Kidney capillary endothelial cell (primary cell): ENCODE measurements at places on chromosomes 13 and 19.
A peak's percentile ranks its signal among the peaks of the same experiment; 100 is the strongest.

GRCh38 chr19:5313307-5313706, 27.3 kb downstream of the PTPRS start:
- DNase-seq, result peak; percentile 46

DNA sequence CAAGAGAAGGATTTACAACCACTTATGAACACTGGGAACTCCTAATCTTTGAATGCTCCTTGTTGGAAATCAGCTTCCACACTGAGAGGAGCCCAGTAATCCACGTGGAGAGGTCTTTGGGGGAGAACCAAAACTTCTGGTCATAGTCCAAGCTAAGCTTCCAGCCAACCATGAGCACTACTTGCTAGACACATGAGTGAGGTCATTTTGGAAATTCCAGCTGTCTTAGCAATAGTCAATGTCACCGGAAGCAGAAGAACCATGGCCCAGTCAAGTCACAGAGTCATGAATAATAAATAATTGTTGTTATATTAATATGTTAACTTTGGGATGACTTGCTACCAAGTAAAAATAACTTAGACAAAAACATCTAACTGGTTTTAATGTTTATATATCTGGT, 324.9 kb upstream of the SGCG start:
- no peak for DNase-seq

DNA sequence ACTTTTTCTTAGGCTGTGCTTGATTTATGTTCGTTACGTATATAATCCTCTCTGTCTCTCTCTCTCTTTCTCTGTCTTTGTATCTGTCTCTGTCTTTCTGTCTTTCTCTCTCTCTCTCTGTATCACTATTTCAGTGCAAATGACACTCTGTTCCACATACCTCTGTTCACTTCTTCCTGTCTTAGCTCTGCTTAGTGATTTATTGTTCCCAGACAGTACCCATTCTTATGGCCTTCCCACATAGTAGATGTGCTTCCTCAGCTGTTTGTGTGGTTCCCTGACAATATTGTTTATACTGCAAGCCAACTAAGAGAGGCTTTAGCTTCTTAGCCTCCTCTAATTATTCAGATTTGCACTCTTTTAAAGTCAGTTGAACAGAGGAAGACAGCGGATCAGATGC, 1244.2 kb downstream of the DIAPH3 start:
- DNase-seq, result peak; percentile 4

- DNase-seq, result no peak
Observed at GRCh38 chr19:29404015-29404414, 121.8 kb upstream of the VSTM2B start.

DNA sequence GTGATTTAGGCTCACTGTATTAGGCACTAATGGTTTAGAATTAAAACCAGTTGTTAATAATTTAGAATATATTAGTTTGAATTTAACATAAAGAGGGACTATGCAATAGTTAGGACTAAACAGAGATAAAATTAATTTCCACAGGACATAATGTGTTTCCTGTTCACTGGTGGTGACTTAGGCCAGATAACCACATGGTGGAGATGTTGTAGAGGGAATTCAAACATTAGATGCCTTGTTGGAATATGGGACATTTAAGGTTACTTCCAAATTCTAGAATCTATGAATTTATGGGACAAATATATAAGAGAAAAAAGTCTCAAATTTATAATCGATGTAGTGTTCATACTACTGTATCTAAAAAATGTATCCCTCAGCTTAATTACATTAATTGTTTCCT, 615.5 kb upstream of the KLHL1 start:
- peak; percentile 44 for DNase-seq

DNA sequence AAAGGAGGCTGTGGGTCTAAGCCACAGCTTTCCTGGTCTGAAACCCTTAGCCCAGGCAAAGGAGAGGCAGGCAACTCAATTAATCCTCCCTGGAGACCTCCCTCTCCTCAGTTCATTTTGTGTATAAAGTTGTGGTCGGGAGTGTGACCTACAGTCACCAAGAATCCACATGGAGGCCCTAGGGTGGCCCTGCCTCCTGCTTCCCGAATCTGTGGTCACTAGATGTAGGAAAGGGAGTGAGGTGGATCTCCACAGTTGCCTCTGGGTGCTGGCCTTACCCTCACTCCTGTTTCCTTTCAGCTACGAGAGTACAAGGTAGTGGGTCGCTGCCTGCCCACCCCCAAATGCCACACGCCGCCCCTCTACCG, 1.3 kb downstream of the RPL18A start:
- DNase-seq, result no peak

DNA sequence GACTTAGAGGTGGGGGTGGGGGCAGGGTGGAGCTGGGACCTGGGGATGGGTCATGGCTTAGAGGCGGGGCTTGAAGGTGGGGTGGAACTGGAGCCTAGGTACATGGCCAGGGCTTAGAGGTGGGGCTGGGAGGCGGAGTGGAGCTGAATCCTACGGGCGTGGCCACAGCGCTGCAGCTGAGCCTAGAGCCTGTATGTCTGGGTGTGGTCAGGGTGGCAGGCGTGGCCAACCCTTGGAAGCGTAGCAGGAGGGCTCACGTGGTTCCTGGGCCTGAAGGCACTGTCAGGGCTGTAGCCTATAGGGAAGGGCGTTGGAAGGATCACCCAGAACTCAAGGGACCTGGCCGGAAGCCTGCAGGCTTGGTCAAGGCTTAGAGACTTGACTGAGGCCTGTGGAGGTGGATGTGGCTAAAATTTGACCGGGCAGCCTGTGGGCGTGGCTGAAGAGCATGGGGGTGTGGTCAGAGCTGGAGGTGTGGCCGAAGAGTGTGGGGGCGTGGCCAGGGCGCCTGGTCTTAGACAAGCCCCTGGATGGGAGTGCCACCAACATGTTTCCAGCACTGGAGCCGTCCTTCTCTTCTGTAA, 24.3 kb downstream of the COLGALT1 start:
- peak; percentile 47 for DNase-seq

DNA sequence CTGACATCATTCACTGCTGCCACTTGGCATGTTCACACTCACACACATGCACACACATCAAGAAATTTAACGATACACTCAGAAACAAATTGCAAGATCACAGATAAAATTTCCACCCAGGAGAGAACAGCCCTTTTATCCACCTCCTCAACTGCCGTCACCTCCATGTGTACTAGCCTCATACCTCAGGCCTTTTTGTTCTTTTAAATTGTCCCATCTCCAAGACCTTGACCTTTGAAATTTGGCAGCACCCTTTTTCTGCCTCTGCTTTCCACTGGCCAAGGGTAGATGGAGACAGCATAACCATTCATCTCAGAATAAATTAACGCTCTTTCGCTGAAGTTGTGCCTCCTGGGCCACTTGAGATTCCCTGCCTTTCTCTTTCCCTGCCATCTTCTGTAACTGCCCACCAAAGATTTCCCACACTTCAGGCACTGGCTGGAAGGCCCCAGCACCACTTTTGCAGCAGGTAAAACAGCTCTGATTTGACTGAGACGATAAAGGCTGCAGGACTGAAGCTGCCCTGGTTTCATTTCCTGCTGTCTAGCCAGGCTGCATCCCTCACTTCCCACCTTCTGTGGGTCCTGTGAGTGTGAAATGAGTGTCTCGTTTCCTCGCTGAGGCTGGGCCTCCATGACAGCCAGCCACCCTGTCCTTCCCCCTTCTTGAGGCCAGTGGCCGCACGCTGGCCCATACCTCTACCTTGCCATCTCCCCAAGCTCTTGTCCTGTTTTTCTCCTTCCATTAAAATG, 39.3 kb downstream of the MBNL2 start:
- no peak for DNase-seq
